ENCODE measurements at places on chromosomes 1 and 21.

DNA sequence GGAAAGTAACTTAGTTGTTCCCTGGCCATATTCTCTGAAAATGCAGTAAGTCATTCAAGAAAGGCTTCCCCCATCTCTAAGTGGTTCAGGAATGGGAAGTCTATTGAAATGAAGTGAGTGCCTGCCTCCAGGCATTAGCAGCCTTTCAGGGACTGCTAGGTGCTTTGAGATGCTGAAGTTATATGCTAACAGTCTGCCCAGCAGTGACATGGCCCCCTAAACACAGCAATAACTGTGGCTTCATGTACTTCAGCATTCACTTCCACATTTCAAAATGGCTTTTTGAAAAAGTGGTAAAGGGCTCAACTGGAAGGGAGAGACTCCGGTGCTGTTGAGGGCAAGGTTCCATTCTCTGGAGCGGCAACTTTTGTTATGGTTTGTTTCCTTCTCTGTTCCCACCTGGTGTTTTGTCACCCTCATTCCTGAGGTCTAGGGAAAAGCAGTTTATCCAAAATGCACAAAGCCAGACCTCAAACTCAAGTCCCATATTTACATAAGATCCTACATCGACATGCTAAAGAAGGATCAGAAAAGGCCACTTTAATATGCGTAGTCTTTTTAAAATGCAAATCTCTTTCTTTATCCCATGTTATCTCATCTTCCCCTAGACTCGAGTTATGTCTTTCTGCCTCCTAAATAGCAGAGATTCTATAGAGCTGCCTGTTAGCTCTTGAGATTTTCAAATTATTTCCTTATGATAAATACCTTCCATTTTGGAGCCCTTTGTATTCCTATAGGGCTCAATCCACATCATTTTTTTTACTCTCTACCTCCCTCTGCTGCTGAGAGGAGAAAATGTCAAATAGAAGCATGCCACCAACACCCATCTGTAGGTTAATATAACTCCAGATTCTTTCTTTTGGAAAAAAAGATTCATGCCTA lies 34.2 kb upstream of the LRRC8C start:
- peak; percentile 71 for DNase-seq

DNA sequence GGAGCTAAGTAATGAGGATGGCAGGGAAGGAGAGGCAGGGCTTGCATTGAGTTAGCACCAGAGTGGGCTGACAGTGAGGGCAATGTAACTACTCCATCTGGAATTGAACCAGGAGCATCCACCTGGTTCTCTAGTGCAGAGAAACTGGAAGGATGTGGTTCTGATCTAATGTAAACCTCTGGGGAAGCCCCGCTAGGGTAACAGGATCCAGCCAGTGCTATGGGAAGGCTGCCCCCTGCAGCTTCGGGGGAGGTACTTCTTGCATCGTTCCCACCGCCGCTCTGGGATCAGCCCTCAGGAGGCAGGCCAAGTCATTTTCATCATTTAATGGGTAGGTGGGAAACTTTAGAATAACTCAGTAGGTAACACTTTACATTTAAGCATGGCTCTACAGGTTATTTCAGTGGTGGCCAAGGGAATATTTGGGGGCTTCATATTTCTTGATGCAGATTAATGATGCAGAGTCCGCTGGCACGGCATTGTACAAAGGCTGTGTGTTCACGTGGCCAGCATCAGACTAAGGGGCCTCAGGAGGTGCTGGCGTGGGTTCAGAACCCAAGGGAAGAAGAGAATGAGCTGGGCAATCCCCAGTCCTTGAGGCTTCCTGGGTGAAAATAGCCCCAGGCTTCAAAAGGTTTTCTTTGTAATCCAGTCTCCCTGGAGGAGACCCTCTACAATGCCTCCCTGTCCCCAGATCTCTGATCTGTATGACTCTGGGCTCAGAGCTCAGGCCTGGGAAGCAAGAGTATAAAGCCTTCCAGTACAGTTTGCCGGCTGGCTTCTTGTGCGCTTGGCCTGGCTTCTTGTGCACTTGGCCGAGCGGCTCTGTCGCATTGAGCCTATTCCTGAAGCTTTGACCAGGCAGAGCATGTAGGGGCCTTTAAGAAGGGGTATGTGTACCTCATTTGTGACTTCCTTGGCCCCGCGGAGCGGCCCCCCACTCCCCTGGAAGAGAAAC lies 26.4 kb upstream of the KAZN start:
- DNase-seq, result peak; percentile 10

GRCh38 chr1:46086576-46086975 lies 45.9 kb downstream of the PIK3R3 start:
- peak; percentile 35 for DNase-seq

GRCh38 chr1:98921817-98922216 lies 82.8 kb downstream of the PLPPR5 start:
- peak; percentile 96 for DNase-seq

DNA sequence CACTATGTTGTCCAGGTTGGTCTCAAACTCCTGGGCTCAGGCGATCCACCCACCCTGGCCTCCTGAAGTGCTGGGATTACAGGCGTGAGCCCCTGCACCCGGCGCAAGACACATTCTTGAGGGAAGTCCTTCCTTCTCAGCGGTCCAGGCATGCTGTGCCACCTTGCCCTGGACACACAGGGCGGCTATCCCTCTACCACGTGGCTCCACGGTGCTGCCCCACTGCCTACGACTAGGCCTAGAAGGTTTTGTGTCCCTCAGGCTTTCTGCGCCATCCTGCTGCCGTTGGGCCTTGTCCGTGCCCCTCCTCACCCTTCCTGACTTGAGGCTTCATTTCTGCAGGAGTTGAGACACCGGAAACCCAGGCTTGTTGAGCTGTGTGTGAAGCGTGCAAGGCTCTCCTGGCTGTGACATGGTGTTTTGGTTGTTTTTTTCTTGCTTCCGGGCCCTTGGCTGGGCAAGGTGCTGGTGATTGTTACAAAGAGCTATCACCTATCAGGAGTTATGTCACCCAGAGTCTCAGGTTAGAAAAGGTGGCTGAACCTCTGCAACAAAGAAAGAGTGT lies 13.9 kb downstream of the C1orf174 start:
- DNase-seq, result no peak

DNA sequence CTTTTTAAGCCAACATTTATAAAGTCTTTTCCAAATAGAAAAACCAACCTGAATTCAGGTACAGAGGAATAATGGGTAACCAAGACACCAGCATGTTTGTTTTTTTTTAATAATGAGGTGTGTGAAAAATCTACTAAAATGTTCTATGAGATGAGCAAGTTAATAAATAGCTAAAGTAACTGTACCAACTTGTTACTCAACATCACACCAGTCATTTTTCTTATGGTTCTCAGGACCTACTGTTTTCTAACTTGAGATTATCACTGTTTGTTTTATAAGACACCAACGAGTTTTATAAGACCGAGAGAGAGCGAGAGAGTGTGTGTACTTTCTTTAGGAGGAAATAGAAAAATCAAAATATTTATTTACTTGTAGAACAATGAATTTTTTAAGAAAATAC lies 12.4 kb downstream of the ELK4 start:
- no peak for DNase-seq

- DNase-seq, result no peak
Measured at GRCh38 chr1:115453666-115454065, 115.6 kb upstream of the NGF start.

GRCh38 chr21:32547018-32547417 lies 38.3 kb downstream of the TCP10L start:
- no peak for DNase-seq

- DNase-seq, result no peak
Measured at GRCh38 chr1:178485541-178485981, 11.2 kb downstream of the CLEC20A start.

GRCh38 chr1:221801251-221801661 lies 59.4 kb upstream of the DUSP10 start:
- peak; percentile 19 for DNase-seq

GRCh38 chr1:86648255-86648654 lies 56.1 kb upstream of the SH3GLB1 start:
- DNase-seq, result peak; percentile 73

- no peak for DNase-seq
Measured at GRCh38 chr1:206651958-206652890, 16.9 kb downstream of the DYRK3 start.

DNA sequence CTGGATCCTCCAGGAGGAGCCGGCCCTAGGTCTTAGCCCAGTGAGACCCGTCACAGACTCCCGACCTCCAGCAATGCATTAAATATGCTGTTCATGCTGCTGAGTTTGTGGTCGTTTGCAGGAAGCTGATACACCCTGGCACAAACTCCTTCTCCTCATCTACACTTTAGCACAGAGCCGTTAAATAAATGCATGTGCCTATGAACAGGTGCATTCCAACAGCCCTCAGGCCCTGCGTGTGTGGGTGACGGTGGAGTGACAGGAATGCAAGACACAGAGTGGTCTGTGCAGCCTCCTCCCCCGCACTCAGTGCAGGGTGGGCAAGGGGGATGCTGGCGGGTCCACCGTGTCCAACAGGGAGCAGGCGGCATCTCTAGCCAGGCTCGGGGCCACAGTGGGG lies 106.6 kb upstream of the TMPRSS2 start:
- DNase-seq, result no peak
